NCI-H1417 (cell line): ENCODE measurements at places on chromosomes 5 and 9.

DNA sequence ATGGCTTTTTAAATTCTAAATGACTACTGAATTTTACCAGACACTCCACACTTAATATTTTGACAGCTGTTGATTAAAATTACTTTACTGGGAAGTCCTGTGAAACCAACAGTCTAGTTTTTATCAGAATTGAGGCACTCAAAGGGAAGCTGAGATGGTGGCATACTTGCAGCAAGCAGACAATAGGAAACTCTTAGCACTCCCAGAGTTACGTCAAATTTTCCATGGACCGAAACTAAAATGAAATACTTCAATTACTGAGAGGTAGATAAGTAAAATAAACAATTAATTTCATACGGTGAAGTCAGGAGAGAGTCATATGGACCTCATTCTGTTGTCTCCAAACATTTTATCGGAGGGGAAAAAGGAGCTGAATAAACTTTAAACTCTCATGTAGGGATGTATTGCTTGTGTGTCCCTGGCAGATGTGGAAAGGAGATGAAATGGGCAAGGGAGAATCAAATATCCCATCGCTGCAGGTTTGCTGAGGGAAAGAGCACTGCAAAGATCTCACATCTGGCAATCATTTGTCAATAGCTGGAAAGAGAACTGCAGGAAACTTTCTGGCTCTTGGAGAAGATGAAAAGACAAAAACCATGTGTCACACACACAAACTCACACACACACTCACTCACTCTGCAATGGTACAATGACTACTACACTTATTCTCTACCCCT lies 189.4 kb downstream of the BNC2 start:
- DNase-seq, result no peak

GRCh38 chr5:78908173-78909061 lies 76.7 kb downstream of the ARSB start:
- DNase-seq, result peak; percentile 76

- no peak for DNase-seq
Measured at GRCh38 chr9:84788803-84789462, 119.4 kb downstream of the NTRK2 start.

GRCh38 chr5:173573126-173573960 lies 43.1 kb downstream of the BOD1 start:
- DNase-seq, result peak; percentile 69

GRCh38 chr9:19116107-19116790 lies 11.0 kb downstream of the PLIN2 start:
- no peak for DNase-seq

- DNase-seq, result no peak
Measured at GRCh38 chr9:135745189-135745588, 43.2 kb downstream of the KCNT1 start.

- DNase-seq, result no peak
Measured at GRCh38 chr5:87368601-87369000, 44.1 kb downstream of the CCNH start.

GRCh38 chr9:126154869-126155268 lies 171.8 kb upstream of the MVB12B start:
- DNase-seq, result no peak

GRCh38 chr9:110156902-110157301 lies 51.1 kb downstream of the C9orf152 start:
- no peak for DNase-seq

GRCh38 chr9:112860451-112860850 lies 30.2 kb downstream of the SLC46A2 start:
- DNase-seq, result no peak

- no peak for DNase-seq
Measured at GRCh38 chr9:85397005-85397404, 344.7 kb downstream of the AGTPBP1 start.

DNA sequence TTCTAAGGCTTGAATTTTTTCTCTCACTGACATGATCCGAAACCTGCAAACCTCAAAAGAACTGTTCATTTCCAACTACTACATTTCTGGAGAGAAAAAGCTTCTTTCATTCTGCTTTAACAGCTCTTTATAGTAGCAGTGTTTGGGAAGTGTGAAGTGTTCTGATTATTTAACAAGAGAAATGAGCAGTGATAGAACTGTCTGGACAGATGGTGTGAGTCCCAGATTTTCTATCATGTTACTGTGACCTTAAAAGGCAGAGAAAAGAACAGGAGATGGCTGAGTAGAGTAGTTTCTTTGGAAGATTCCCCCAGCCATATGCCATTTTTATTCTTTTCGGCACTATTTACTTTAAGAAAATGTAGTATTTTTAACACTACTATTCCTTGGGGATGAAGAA lies 41.3 kb upstream of the TAL2 start:
- DNase-seq, result no peak

GRCh38 chr5:158100373-158100888 lies 241.5 kb upstream of the CLINT1 start:
- DNase-seq, result no peak
